Left cardiac atrium (tissue), 4 donors: ENCODE measurements at places on chromosomes 5 and 9. TPM values are rescaled to one million over a fixed set of nuclear protein-coding genes. Genes with fewer than 3 reads are reported as not detected.

DNA sequence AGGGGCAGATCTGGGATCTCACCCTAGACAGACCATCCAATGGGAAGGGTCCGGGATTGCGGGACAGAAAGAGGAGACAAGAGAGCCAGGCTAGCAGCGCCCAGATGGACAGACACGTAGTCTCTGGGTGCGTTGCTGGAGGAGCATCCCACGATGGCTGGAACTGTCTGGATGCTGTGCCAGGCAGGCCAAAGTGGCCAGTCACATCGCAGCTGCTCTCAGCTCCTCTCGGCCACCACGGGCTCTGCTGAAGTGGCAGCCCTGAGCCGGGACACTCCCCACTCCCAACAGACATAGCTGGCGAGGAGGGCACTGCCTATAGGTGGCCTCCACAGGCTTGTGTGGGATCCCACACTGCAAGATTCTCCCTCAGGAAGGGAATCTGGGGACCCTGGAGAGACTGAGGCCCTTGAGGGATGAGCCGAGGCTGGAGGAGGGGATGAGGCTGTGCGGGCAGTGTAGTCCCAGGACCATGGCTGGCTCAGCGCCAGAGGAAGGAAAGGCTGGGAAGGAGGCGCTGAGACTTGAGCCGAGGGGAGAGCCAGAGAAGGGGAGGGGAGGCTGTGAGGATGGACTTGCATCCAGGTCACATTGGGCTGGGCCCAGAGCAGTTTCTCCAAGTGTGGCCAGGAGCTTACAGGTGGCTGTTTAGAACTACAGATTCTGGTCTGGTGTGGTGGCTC lies 10.3 kb upstream of the WDR5 start:
- no peak for DNase-seq

DNA sequence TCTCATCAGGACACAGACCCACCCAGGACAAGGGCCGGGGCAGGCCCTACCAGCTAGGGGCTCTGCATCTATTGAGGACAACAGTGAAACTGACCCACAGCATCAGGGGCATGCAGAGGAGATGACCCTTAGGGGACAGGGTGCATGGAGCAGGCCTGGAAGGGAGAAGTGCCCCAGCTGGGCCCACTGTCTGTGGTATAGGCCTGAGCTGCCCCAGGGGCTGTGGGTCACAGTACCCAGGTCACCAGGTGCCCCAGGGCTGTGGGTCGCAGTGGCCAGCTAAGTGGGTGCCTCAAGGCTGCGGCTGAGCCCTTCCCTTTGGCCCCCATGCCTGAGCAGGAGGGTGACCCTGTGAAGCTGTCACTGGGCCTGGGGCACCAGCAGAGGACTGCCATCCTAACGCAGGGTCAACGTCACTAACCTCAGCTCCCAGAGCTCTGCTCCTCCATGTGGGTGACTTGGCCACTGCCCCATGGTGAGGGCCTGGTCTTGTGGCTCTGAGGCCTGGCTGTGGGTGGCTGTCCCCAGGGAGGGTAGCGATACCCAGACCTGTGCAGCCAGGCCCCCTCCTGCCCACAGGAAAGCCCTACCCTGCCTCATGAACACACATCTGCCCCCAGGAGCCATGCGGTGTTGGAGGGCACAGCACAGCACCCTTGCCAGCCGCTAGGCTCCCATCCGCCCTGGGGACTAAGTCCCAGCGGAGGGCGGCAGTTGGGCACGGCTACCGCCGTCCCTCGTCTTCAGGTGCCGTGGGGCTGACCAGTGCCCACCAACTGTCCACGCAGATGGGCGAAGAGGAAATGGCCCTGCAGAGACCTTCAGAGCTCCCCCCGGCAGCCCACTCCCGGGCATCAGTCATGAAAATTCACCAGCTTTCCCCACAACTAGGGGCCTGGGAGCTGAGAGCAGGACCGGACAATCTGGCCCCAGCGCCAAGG lies 4.9 kb downstream of the EDF1 start:
- DNase-seq, result peak; percentile 24

- no peak for DNase-seq
Observed at GRCh38 chr5:40683305-40683704, 3.6 kb downstream of the PTGER4 start.

- DNase-seq, result peak; percentile 54
Observed at GRCh38 chr5:149069711-149070110, 6.8 kb upstream of the SH3TC2 start.

- DNase-seq, result no peak
Observed at GRCh38 chr5:36378551-36378950, 76.8 kb upstream of the RANBP3L start.

Gene DOCK8
- 5.5 TPM for total RNA-seq

DNA sequence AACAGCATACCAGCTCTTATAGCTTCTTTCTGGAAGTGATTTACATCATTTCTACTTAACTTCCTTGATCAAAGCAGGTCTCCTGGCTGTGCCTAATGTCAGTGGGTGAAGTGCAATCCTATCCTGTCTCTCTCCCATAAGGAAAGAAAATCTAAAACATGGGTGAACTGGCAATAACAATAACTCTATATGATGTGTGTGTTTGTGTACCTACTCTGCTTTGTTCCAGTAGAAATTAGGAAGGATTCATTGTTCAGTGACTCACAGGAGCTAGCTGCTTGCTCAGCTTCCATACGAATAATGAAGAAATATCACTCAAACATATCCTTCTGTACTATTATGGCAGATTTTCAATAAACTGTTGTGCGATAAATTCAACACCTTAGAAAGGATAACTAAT lies 123.7 kb downstream of the ADGRV1 start:
- DNase-seq, result no peak

DNA sequence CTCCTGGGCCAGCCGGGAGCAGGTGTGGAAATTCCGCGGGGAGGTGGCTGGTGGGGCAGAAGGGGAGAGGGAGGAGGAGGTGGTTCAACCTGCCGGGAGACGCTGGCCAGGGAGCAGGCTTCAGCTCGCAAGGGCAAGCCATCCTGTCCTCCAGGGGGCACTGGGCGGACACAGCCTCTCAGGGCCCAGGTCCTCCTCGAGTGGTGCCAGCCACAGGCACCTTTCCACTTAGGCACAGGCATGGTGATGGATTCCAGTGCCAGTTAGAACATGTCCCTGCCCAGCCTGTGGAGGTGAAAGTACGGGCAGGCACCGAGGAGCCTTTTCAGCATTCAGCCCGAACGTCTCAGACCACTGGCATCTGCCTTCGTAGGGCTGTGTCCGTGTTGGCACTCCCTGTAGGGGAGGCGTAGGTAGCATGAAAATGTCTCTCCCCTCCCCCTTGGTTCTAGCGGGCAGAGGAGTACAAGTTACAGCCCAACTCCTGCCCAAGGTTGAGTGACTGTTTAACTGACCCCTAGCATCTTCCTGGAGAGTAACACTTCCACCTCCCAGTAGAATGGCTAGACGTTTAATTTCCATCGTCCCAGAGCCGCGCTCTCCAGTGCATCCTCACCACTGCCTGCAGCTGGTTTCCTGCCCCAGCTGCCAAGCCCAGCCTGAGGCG lies 48.9 kb downstream of the DAB2IP start:
- DNase-seq, result peak; percentile 72

Gene FAM174A
- total RNA-seq, result 20.8 TPM
